ENCODE measurements at places on chromosomes 2 and 18.

DNA sequence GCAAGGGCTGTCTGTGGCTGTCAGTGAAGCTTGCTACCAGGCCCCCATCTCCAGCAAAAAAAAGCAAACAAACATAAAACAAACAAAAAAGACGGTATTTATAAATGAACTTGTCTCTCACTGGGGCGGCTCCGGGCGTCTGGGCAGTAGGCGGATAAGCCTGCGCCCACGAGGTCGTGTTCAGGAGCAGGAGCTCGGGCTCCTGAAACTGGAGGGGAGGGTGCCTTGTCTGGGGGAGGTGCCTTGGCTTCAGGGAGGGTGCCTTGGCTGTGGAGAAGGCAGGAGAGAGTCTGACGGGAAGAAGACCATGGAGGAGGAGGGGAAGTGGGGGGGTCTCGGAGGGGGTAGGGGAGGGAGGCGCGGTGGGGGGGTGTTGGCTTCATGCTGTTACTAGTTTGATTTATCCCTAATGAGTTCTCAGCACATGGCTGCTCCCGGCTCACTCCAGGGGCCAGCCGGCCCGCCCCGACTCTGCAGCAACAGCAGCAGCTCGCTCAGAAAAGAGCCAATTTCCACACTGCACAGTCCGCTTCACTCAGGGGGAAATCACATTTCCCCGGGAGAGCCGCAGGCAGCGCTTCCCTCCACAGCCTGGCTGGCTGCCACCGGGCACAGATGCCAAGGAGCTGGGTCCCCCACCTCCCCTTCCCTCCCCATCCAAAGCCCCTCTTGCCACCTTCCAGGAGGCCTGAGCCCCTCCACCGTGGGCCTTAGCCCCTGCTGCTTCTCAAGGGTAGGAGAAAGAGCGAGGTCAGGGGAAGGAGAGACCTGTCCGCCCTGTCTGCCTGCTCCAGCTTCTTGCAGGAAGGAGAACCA lies 38.7 kb downstream of the PSD4 start:
- peak; percentile 73 for DNase-seq

DNA sequence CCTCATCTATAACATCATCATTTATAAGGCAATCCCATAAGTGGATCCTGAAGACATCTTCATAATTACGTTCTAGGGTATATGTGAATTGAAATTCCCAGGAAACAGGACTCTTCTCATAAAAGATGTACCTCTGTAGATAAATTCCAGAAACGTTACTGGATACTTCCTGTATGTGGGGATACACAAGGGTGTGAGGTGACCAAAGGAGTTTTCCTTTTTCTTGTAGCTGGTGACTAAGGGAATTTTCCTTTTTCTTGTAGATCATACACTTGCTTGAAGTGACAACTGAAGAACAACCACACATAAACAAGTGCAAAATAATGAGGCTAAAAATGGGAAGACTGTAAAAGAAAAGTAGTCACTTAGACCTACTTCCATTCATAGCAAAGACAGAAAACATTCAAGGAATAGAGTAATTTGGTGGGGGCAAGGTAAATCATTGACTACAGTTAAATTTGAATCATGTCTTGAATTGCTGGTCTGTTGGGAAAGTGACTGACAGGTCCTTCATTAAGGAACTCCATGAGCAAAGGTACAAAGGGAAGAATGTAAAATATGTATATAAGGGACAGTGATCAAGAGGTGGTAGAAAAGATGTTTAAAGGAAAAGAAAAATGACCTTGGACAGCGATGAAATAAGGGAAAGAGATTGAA lies 53.2 kb upstream of the UBE2E3 start:
- DNase-seq: peak; percentile 3

GRCh38 chr2:173226899-173227698 lies 127.6 kb upstream of the CDCA7 start:
- DNase-seq: no peak

GRCh38 chr18:10682368-10682714 lies 156.5 kb downstream of the NAPG start:
- no peak for DNase-seq

- DNase-seq: no peak
These were observed 130.6 kb downstream of the AKAIN1 start for GRCh38 chr18:5066380-5066977.

- no peak for DNase-seq
These were observed 799 bp upstream of the KIF1A start for GRCh38 chr2:240820607-240821428.

- DNase-seq: no peak
These were observed 124.4 kb upstream of the SETBP1 start for GRCh38 chr18:44556296-44556695.

GRCh38 chr18:778194-778927 lies 33.7 kb downstream of the YES1 start:
- DNase-seq: peak; percentile 28

DNA sequence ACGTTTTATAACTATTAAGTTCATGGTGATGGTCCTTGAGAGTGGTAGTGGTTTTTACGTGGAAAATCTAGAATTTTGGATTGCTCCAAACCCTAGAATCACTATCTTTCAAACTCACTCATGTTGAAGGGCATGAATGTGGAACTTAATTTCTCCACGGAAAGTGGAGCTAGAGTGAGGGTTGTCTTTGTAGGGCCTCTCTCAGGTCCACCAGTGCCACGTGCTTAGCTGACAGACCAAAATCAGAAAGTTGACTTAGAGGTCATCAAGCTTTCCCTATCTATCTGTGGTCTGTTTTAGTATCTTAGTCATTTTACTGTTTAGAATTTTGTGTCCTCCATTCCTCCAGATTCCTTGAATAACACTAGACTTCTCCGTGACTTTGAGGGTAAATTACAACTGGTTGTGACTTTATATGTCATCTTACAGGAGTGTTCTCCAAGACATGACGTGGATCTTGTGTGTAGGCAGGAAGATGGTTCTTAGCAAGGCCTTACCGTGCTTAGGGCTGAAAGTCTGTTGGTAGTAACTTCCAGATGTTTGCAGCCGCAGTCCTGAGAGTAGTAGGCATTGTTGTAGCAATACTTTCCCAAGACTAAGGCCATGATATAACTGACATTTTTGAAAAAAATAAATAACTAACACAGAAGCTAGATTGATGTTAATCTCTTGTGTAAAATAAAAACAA lies 26.8 kb downstream of the DIS3L2 start:
- no peak for DNase-seq

DNA sequence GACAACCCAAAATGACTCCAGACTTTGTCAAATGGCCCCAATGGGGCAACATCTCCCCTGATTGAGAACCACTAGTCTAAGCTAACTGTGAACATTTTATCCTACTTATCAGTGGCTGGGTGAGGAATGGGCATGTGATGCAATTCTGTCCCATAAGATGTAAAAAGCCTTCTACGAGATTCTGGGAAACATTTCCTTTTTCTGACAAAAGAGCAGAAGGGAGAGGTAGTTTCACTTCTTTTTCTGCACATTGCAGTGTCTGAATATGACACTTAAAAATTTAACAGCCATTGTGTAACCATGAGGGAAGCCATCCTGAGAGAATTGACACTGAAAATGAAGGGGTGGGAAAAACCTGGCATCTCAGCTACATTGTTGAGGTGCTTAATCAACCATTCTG lies 17.3 kb upstream of the MARCHF4 start:
- DNase-seq: no peak

DNA sequence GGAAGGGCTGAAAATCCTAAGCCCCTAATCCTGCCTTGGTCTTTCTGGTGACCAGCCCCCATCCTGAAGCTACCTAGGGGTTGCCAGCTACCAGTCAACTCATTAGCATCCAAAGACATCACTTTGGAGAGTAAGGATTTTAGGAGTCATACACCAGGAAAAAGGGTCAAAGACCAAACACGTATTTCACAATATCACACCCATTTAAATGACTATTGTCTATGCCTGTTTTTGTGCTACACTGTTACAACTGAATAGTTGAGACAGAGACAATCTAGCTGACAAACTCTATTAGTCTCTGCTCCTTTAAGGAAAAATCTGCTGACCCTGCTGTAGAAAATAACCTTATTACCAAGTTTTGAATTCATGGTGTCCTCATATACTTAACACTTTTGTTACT lies 21.0 kb upstream of the RBBP8 start:
- DNase-seq: no peak

- no peak for DNase-seq
These were observed 189.5 kb upstream of the CYRIA start for GRCh38 chr2:16855183-16855582.

DNA sequence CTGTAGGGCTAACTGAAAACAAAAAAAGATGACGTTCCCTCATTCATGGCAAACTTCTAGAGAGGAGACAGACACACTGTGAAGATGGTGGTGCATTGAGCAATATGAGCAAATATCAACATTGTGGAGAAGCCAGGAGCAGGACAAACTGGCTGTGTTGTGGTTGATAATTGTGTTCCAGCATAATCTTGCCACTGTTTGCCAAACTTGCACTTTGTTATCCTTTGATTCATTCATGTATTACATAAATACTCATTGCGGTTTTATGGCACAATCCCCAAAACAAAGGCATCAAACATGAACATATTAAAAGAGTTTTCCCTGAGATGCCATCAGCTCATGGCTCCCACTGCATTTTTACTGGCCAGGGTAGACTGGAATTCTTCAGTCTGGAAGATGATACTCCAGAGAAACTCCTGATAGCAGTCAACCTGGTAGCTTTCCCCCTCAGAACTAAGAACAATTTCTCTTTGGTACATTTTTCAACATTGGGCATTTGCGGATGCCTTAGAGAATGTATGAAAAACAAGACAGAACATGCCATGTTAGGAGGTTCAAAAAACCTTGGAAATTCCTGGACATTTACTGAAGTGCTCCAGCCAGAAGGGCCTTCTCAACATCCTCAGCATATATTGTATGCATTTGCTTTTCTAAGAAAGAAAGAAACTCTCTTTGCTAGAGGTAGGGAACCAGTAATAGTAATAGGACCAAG lies 487.4 kb upstream of the CELF4 start:
- no peak for DNase-seq

DNA sequence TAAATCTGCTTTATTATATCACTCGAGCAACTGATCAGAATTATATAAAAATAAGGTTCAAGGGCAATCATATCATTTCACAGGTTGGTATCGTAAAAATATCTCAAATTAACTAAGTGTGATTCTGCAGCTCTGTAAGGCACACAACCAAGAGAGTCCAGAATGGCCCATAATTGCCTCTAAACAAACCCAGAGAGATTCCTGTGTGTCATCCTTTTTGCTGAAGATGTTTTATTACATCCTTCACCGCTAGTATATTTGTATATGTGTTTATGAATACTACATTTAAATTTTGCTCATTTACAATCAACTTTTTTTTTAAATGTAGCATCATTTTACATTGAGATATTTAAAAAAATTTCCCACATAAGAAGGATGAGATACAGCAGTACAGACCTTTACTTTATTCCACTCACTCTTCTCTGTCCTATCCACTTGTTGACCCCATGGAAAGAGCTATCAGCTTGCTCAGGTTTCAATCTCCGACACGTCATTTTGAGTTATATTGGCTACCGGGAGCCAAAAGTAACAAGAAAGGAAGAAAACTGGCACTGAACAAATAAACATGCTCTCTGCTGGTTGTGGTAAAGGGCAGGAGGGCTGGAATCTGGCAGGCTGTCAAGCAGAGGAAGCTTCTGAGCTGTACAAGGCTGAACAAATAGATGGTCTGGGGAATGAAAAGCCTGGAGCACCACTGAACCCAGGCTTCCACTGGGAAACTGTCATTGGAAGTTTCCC lies 23.1 kb downstream of the PLA2R1 start:
- peak; percentile 14 for DNase-seq

- DNase-seq: no peak
These were observed 26.1 kb downstream of the ITGB1BP1 start for GRCh38 chr2:9397201-9397600.

DNA sequence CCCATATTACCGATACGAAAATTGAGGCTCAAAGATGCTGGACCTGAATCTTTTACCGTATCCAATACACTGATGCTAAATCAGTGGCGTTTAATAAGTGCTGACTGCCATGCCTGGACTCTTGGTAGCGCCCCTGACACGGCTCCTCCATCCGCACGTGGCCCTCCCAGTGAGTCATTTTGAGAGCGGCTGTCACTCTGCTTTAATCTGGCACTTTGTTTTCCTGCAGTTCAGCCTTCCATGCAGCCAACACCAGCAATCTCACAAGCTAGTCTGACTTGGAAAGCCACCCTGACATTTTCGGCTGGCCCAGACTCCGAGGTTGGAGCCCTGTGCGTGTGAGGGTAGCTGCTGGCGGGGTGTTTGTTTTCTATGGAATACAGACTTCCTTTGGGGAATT lies 155.1 kb upstream of the LMAN1 start:
- DNase-seq: no peak

- DNase-seq: no peak
These were observed 166.0 kb downstream of the SEPTIN10 start for GRCh38 chr2:109447776-109448175.

- DNase-seq: no peak
These were observed 399.7 kb upstream of the ID2 start for GRCh38 chr2:8281950-8282857.

- no peak for DNase-seq
These were observed 1793.4 kb downstream of the SUCLG1 start for GRCh38 chr2:82665691-82666090.

GRCh38 chr2:236119476-236119875 lies 48.7 kb downstream of the GBX2 start:
- no peak for DNase-seq

DNA sequence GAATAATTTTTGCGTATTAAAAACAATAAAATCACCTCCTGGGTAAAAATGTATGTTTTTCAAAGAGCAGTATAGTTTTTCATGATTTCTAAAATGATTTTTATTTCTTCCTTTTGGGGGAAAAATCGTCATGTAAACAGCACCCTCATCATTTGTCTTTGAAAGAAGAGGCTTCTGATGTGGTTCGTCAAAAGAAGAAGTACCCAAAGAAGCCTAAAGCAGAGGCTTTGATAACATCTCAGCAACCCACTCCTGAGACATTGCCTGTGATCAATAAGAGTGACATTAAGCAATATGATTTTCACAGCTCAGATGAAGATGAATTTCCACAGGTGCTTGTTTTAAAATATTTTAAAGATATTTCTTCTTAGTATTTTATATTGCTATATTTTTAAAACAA lies 110.2 kb upstream of the KIF5C start:
- no peak for DNase-seq

DNA sequence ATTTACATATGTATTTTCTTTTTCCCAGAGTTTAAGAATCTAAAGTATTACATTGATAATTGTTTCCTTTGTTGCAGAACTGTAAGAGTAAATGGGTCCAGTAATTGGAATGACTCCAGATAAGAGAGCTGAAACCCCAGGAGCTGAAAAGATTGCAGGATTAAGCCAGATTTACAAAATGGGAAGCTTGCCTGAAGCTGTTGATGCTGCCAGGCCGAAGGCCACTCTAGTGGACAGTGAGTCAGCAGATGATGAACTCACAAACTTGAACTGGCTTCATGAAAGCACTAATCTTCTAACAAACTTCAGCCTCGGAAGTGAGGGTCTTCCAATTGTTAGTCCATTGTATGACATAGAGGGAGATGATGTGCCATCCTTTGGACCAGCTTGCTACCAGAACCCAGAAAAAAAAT lies 183.8 kb upstream of the STON1 start:
- DNase-seq: no peak

- no peak for DNase-seq
These were observed 91.5 kb upstream of the BCL11A start for GRCh38 chr2:60644951-60645350.

Data from left kidney (tissue), 8 donors.